NCI-H2171 treated with DMSO at 0.1 percent for 48 hours (cell line): ENCODE measurements at places on chromosomes 6 and 20.
A peak's percentile ranks its signal among the peaks of the same experiment; 100 is the strongest.

GRCh38 chr6:161139766-161140553 lies 133.9 kb downstream of the AGPAT4 start:
- DNase-seq, result peak; percentile 66

- DNase-seq, result no peak
Observed at GRCh38 chr20:34525709-34526416, 9.6 kb downstream of the DYNLRB1 start.

- DNase-seq, result no peak
Observed at GRCh38 chr6:7730784-7731227, 4.9 kb downstream of the BMP6 start.

DNA sequence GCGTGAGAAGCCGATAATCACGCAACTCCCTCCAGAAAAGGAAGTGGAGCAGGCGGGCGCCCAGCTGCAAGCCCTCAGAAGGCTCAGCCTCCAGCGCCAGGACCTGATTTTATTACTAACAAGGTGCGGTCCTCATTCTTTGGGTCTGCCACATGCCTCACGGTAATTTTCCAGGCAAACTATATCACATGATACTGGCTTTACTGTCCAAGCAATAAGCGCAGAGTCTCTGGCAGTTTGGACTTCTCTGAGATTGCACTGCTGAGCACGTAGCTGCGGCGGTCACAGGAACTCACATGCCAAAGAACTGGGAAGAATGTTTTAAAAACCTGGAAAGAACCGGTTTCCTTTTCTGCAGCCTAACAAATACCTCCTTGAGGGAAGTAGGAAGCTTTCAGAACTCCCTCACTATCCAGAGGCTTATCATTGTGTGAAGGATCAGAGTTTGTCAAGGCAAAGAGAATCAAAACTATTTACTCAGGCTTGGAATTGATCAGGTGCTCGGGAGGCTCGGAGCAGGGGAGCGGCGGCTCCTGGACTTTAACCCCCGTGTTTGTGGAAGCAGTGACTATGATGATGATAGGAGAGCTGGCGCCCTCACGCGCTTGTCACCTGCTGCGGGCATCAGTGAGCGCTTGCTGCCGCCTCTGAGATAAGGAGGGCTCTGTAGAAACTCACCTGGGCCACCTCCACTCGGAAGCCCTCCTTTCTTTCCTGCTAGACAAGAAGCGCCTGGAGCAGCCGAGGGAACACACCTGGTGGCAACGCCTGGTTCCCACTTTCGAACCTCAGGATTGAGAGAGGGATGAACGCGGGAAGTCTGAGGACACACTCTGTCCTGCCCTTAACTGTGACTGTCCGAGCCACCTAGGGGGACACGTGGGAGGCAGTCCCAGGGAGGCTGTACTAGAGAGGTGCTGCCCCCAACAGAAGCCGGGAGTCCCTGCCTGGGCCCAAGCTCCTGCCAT lies 27.2 kb upstream of the SYNJ2 start:
- no peak for DNase-seq

DNA sequence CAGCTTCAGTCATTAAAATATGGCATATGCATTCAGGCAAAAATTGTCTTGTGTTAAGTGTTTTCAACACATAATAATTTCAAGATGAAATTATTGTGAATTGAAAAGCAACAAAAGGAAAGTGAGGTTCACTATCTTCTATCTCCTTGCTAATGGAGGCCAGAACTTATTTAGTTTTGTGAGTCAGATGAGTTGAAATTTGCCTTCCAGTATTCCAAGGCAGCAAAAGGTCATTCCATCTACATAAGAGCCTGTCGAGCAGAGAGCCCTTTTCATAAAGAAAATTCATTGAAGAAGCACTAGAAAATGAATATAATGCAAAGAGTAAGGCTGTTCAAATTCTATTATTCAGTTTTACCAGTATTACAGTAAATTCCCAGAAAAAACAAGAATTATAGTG lies 274.3 kb downstream of the PLCB1 start:
- no peak for DNase-seq

DNA sequence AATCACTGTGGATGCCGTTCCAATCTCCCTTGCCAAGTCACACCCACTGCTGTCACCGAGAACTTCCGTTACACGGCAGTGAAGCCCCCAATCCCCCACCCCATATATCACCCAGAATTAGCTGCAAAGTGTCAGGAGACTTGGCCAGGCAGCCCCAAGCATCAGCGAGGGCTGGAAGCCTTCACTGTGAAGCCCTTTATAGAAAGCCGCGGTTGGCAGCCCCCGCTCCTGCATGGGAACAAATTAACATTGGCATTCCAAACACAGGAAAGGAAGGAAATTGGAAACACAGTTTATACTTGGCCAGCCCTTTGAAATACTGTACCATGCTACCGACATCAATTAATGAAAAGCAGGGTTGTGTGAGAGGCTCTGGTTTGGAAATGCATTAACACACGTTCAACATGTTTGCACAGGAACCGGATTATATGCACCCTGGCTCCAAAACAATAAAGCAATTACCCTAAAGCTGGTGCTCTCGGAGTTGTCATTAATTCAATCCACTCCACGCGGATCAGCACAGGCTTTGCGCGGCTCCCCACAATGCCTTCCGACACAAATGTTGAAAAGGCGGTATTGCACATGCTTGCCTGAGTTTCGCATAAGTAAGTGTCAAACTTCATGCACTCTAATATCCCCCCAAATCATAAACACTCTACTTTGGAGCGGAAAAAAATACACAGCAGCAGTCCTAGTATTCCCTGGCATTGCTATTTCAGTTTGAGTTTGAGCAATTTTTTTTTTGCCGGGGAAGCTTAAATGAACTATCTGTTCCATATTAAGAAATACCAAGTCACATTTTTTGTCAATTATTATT lies 7.1 kb downstream of the BMP7 start:
- no peak for DNase-seq

- DNase-seq, result no peak
Observed at GRCh38 chr6:142935553-142936517, 9.1 kb downstream of the HIVEP2 start.
